ENCODE measurements at places on chromosomes 16 and 17.

DNA sequence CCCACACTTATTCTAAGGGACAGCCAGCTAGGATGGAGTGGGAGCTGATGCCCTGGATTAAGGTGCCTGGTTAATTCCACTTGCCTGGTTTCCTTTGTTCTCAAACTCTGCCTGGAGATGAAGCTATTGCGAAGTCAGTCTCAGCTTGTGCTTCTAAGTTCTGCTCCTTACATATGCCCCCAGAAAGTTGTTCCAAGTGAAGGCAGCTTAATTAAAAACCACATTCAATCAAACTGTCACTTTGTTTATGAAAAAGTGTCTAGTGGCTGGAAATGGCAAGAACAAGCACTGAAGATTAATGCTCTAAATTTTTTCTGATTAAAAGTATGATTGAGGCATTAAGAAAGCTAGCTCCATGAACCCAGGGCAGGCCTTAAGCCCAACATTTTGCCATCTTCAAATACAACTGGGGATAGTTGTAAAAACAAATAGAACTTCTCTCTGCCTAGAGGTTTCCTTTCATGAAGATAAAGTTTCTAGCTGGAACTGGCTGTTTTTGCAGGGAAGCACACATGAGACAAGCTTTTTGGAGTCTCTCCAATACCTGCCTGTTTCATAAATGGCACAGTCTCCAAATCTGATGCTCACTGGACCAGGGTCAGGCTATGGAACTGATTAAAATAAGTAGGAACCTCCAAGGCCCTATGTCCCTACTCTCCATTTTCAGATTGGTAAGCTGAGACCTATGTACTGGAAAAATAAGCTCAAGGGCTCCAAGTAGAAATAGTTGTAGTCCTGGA lies 100.9 kb downstream of the GRIN2A start:
- DNase-seq = no peak

DNA sequence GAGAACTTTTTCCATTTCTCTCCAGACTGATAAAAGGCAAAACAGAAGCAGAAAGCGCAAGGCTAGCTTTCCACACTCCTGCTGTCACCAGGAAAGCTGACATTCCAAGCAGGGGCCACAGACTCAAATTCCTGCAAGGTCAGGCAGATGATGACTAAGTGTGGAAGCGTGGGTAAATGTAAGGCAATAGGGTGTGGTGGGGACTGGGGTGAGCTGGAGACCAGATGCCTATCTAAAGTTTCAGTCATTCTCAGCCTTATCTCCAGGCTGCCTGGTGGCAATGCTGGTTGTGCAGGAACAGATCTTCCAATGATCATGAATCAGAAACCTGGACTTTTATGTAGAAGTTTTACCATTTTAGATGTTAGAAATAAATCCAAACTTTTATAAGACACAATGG lies 224.1 kb downstream of the GSG1L start:
- DNase-seq = no peak

- DNase-seq = no peak
Measured at GRCh38 chr16:15960124-15960971, 10.9 kb downstream of the ABCC1 start.

DNA sequence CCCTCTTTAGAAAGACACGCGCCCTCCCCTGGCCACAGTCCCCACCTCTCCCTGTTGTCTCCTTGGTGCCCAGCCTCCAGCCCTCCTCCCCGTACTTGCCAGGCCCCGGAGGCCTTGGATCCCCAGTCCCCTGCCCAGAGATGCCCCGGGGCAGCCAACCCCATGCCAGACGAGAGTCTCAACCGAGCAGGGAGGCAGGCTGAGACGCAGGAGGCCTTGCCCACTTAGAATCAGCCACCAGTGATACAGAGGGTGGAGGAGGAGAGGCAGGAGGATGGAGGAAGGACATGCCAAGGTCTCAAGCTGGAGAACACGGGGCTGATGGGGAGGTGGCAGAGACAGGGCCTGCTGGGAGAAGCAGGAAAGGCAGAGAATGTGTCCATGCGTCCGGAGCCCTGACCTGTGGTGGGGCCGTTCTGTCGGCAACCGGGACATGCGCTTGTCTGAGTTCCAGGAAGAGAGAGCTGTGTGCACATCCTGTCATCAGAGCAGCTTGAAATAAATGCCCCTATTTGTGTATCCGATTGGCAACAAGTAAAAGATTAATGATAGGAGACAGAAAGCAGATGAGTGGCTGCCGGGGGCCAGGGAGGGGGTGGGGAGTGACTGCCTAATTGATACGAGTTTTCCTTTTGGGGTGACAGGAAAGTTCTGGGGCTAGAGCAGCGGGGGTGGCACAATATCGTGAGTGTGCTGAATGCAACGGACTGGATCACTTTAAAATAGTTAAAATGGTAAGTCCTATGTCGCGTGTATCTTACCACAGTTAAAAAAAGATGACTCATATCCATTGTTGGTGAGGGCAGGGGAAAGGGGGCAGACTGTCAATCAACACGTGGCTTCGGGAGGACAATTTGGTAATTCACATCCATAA lies 44.7 kb upstream of the MEAK7 start:
- no peak for DNase-seq

DNA sequence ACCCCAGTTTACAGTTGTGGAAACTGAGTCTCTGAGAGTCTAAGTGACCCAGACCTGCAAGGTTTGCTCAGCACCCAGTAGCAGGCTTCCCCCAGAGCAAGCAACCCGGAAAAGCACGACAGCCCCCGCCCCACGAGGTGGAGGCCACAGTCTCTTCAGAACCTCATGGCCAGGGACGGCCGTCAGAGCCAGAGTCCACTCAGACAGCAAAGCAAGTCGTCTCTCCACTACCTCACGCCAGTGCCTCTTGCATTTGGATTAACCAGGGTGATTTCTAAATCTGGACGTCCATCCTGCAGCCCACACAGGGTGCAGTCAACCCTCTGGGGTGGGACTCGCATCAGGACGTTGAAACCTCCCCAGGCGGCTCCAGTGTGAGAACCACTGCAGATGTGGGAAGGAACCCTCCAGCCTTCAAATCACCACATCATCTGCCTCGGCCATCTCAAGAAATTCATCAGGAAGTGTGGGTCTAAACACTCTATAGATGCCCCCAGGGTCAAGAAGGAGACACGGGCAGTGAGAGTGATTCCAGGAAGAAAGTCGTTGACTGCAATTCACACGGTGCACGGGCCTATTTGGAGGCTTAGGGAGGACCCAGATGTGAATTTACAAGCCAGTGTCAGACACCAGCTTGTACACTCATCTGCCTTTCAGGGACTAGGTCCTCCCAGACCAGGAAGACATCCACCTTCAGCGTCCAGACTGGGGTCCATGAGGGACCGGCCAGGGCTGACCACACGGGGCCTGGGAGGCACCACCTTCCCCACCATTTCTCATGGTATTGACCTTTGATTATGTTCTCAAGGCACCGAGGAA lies 20.2 kb upstream of the RBFOX3 start:
- DNase-seq = no peak

DNA sequence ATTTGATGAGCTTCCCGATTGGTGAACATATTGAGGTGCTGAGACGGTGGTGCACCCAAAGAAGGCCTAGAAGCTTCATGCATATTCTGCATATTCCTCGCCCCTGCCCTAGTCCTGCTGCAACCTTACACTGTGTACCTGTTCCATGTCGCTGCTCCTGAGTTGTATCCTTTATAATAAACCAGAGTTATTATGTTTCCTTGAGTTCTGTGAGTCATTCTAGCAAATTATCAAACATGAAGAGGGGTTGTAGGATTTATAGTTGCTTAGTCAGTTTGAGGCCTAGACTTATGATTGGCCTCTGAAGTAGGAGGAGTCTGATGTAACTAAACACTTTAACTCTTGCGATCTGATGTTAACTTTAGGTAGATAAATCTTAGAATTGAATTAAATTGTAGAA lies 436.8 kb downstream of the CA10 start:
- DNase-seq = no peak

DNA sequence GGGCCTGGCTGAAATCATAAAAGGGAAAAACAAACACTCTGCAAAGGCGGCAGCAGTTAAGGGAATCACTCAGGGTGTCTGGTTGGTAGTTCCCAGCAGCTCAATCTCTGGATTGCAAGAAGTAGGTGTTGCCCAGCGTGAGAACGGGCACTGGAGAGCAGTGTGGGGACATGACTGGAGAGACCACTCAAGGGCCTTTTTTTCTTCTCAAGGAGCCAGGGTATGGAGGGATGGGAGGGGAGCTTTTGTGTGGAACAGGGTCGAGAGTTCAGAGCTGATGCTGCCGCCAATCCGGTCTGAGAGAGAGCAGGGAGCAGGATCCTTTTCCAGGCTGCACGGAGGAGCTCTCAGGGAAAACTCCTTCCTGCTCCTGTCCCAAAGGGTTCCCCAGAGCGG lies 15.2 kb downstream of the SCNN1B start:
- no peak for DNase-seq

DNA sequence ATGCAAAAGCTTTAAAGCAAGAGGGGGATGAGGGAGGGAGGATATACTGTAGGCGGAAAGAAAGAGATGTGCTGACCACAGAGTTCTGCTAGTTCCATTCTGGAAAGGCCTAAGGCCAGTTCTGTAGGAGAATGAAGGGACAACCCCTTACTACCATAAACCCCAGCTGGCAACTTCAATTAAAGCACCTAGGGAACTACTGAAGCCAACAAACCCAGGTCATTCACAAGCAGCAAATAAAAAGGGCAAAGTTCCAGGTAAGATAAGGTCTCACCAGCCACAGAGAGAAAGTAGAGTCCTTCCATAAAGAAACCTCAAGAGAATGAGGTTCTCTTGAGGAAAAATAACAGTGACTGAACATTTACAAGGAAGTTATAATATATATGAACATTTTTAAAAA lies 12.8 kb downstream of the TERF2 start:
- no peak for DNase-seq

DNA sequence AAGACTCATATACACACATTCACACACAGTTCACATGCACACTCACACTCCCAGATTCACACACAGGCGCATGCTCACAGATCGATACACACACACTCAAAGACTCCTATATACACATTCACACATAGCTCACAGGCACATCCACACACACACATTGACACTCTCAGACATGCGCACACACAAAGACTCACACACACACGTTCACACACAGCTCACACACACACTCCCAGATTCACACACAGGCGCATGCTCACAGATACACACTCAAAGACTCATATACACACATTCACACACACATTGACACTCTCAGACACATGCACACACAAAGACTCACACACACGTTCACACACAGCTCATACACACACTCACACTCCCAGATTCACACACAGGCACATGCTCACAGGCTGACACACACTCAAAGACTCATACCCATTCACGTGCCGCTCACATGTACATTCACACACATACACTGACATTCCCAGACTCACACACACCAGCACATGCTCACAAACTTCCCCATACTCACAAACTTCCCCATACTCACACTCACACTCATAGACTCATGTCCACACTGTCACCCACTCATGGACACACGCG lies 25.6 kb upstream of the KRT17 start:
- no peak for DNase-seq

GRCh38 chr16:83100679-83101078 lies 473.9 kb downstream of the CDH13 start:
- DNase-seq = no peak

GRCh38 chr17:18141210-18141803 lies 32.8 kb downstream of the MYO15A start:
- no peak for DNase-seq

- DNase-seq = no peak
Measured at GRCh38 chr17:22462461-22462860, 770.1 kb downstream of the KCNJ18 start.
